ENCODE measurements at places on chromosomes 1 and 21.

- DNase-seq = no peak
Observed at GRCh38 chr21:42426424-42426823, 22.7 kb downstream of the UBASH3A start.

GRCh38 chr1:246629030-246629429 is 62.8 kb downstream of the CNST start:
- DNase-seq = no peak

DNA sequence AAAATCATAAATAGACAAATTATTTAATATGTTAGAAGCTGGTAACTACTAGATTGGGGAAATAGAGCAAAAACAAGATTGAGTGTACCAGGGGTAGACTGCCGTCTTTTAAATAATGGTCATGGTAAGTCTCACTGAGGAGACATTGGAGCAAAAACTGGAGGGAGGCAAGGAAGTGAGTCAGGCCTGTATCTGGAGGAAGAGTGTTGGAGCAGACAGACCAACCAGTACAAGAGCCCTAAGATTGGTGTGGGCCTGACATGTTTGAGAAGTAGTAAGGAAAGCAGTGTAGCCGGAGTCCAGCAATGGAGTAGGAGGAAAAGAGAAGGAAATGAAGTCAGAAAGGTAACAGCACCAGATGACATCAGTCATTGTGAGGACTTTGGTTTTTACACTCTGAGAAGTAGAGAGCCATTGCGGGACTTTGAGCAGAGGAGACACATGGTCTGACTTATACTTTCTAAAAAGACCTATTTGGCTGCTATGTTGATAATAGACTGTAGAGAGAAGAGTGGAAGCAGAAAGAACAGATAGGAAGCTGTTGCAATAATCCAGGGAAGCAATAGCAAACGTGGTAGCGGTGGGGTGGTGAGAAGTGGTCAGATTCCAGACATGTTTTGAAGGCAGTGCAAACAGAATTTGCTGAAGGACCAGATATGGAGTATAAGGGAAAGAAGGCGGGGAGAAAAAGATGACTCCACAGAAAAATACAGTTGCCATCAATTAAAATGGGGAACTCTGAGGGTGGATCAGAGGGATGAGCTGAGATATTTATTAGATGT is 44.7 kb upstream of the GJA5 start:
- no peak for DNase-seq

DNA sequence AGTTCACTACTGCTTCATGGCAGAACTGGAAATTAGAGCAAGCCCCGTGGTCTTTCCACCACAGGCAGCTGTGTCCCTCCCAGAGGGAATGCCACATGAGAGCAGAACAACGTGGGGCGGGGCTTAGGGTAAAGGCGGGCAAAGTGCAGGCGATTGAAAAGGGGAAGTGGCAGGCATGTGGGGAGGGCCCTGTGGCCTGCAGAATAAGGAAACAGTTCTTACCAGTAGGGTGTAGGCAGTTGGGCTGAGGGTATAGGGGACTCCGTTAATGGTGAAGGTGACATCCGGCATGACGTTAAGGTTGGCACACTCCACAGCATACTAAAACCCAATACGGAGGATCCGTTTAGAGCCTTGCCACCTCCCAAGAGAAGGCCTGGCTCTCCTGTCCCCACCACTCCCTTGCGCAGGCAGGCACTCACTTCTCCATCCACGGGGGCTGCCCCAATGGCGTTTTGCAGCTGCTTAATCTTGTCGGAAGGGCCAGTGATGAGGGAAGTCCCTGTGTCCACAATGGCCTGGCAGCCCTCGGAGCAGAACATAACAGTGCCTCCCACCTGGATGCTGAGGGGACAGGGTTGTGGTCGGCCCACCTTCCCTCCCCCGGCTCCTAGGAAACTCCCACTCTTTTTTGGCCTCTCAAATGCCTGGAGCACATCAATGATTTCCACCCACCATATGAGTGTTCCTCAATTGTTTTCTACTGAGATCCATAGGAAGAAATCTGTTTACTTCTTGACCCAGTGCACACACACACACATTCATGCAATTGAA is 9.1 kb upstream of the RAB7B start:
- no peak for DNase-seq

DNA sequence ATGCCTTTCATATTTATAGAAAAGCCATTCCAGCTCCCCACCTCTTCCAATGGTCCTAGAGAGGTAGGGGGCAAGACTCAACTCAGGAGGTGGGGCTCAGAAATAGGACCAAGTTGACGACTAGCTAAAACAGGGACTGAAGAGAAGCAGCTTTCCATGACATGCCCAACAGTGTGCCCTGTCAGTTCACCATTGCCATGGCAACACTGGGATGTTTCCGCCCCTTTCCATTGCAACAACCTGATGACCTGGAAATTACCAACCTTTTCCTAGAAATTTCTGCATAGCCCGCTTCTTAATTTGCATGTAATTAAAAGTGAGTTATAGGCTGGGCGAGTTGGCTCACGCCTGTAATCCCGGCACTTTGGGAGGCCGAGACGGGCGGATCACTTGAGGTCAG is 22.4 kb upstream of the INTS3 start:
- DNase-seq = no peak

- no peak for DNase-seq
Observed at GRCh38 chr1:52673513-52673912, 24.6 kb downstream of the COA7 start.

GRCh38 chr1:26854906-26855305 is 8.0 kb upstream of the SFN start:
- no peak for DNase-seq

- peak; percentile 44 for DNase-seq
Observed at GRCh38 chr21:37338671-37339551, 27.7 kb upstream of the DYRK1A start.

GRCh38 chr1:85146972-85147359 is 53.9 kb downstream of the SYDE2 start:
- DNase-seq = no peak

- DNase-seq = no peak
Observed at GRCh38 chr1:234546890-234547788, 62.8 kb downstream of the IRF2BP2 start.

- peak; percentile 77 for DNase-seq
Observed at GRCh38 chr1:201309416-201309815, 26.1 kb downstream of the PKP1 start.

GRCh38 chr1:218669431-218669830 is 324.3 kb downstream of the TGFB2 start:
- DNase-seq = no peak

GRCh38 chr1:152036267-152037216 is at the start of gene S100A11:
TSS of gene S100A11 (minus strand) at chr1:152037004. CDS start at chr1:152036915, 89 bp downstream.
- DNase-seq = peak; percentile 89

GRCh38 chr1:91712393-91712792 is 173.6 kb downstream of the TGFBR3 start:
- no peak for DNase-seq

- no peak for DNase-seq
Observed at GRCh38 chr1:165109013-165109412, 247.5 kb downstream of the LMX1A start.

DNA sequence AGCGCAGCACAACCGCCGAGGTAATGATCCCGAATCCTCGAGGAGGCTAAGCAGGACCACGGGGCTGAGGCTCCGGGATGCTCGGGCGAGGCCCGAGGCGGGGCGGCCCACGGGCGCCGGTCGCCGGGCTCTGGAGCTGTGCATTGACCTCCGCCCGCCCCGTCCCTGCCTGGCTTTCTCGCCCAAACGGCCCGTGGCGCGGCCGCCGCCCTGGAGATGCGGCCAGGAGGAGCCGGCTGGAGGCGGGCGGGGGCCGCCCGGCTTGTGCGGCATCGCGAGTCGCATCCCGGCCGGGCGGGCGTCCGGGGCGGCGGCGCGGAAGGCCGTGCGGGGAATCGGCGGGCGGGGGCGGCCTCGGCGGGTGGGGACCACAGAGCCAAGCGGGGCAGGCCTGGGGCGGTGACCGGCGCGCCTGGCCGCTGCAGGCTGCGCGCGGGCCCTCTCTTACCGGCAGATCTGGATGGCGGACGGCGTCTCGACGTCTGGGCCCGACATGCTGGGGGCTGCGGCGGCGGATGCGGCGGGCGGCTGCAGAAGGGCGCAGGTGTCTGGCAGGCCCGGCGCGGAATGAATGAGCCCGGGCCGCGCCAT is 663 bp downstream of the ACOT7 start:
- DNase-seq = no peak

GRCh38 chr1:58592522-58593134 is 15.6 kb upstream of the TACSTD2 start:
- peak; percentile 93 for DNase-seq

- no peak for DNase-seq
Observed at GRCh38 chr1:185156288-185156853, 382 bp downstream of the TRMT1L start.

- no peak for DNase-seq
Observed at GRCh38 chr1:220894025-220894923, 15.0 kb downstream of the HLX start.

DNA sequence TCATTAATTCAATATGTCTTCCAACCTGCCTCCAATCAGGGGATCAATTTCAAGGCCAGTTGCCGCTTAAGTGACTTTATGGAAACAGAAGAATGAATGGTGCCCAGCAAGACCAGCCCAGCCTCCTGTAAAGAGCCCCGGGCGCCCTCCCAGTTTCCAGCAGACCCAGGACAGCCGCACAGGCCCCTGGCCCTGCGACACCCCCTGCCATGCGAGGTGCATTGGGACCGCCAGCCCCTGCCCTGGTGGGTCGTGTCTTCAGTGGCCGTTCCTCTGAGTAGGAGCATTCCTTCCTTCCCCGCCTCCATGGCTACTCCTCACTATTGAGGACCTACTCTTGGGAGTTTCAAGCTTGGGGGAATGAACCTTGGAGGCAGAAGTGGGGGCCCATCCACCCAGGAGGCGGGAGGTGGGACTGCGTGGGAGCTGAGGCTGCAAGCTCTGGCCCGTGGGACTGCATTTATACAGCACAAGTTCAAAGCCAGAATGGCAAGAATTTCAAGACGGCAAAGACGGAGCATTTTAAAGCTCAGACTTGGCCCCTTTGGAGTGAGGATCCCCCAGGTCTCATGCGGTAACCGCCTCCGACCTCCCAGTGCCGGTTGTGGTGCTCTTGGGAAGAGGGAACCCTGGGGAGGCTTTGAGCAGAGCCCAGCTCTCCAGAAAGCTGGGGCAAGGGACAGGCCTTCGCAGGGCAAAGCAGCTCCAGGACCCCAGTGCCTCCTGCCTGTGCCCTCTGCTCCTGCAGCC is 73.1 kb upstream of the ACTRT2 start:
- no peak for DNase-seq

- no peak for DNase-seq
Observed at GRCh38 chr1:174913225-174913903, 86.4 kb upstream of the CACYBP start.

- peak; percentile 35 for DNase-seq
Observed at GRCh38 chr1:209318181-209319056, 265.1 kb upstream of the CAMK1G start.

DNA sequence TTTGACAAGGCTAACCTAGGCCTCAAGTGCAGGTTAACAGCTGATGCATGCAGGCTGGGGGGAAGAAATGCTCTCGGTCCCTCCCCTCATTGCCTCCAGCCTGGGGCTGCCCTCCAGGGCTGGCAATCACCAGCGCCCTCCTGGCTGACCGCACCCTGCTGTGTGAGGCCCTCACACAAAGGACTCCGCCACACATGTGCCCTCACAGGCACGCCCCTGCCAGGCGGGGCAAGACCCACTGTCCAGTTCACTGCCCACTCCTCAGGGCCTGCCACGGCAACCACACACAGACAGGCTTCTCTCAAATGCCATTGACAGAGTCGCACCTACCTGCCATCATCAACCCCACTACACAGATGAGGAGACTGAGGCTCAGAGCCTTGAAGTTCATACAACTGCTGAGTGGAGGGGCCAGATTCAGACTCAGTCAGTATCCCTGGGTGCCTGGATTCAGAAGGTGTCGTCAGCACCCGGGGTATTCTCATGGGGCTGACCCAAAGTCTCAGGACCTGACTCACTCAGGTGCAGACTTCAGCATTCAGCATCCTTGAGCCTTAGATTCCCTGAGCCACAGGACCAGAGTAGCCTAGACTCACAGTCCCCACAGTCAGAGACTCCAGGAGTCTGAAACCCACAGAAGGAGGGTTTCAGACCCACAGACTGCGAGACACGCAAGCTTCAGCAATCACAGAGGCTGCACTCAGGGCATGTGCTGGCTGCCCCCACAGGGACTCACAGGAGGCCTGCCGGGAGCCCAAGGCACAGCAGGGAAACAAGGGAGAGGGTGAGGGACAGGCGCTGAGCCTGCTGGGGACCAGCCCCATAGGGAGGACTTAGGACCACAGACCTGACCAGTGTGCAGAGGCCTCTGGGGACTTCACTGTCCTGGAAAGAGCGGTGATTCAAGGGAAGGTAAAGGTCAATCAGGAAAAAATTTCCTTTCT is 458.0 kb downstream of the MATN1 start:
- DNase-seq = no peak

DNA sequence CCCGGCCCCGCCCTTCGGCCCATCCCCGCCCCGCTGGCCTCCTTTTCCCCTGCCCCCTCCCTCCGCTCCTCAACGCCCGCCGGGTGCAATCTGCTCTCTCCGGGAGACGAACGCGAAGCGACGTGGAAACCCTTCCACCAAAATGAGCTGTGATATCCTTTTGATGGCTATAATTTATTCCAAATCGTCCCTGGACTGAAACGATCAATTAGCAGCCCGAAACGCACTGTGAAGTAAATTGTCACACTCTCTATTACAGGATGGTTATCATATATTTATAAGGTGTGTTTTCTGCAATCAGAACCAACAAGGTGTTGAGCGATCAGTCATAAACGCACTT is 134.6 kb upstream of the BARHL2 start:
- no peak for DNase-seq

- no peak for DNase-seq
Observed at GRCh38 chr1:165456861-165457260, 11.9 kb upstream of the RXRG start.

DNA sequence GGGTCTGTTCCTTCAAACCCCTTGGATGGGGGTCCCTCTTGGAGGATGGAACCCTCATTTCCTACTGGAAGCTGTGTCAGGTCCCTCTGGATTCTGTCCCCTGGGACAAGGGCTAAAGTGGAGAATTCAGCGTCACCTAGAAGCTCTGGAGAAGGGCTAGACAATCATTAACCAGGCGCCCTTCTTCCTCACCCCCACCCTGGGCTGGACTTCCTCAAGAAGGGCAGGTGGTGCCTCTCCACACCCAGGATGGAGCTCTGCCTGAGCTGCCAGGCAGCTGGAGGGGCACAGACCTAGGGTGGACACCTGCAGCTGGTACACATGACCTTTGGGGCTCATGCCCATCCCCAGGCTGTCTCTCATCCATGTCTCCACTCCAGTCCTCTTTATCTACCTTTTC is 3.6 kb downstream of the CELF3 start:
- DNase-seq = no peak

- no peak for DNase-seq
Observed at GRCh38 chr1:172394141-172394751, 26.2 kb upstream of the C1orf105 start.

All from urothelium cell line (cell line).